ENCODE measurements at places on chromosomes 16 and 17.

DNA sequence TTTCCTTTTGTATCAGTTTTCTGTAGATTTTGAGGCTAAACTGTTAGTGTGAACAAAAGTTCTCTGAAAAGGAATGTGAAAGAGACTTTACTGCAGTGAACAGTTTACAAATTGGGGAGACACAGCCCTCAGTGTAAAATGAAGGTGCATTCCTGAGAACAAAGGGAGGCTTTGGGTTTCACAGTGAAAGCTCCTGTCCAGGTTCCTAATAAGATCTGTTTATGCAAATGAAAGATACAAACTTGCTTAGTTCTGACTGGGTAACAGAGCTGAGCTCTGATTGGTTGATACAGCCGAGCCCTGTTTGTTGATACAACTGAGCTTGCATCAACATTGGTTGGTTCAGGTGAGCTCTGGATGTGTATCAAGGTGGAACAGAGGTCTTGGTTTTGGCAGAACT lies 8.3 kb upstream of the CDRT15 start:
- no peak for DNase-seq

DNA sequence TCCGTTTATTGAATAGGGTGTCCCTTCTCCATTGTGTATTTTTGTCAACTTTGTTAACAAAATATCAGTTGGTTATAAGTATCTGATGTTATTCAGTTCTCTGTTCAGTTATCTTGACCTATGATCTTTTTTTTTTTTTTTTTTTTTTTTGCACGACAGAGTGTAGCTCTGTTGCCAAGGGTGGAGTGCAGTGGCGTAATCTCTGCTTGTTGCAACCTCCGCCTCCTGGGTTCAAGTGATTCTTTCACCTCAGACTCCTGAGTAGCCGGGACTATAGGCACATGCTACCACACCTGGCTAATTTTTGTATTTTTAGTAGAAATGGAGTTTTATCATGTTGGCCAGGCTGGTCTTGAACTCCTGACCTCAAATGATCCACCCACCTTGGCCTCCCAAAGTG lies 215.8 kb downstream of the BCAS3 start:
- DNase-seq, result no peak

DNA sequence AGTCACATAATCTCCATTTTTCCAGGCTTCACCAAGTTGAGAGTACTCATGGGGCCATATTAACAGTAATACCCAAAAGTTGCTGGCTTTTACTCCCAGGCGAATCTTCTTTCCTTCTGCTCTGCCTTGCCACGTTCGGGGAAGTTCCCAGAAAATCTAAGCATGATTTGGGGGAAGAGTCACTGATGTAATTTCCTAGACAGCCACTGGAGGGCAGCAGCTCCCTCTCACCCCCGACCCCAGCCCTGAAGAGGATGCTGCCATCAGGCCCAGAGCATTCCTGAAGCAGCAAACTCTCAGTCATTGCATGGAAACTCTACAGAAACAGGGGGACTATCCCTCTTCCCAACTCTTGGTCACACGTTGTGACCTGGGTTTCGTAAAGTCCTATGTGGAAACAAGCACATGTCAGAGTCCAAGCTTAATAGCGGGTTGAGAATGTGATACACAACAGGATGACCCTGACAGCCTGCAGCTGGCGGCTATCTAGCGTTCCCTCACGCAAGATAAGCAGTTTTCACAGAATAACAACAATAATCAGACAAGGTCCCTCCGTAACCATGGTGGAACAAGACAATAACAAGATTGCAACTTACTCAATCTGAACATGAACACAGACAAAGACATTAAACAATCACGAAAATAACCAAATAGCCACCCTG lies 43.8 kb upstream of the DHX40 start:
- peak; percentile 67 for DNase-seq

- DNase-seq, result no peak
These were observed 75.9 kb downstream of the GOSR1 start for GRCh38 chr17:30552994-30553566.

GRCh38 chr17:61404913-61405685 lies 5.5 kb downstream of the TBX2 start:
- no peak for DNase-seq

- DNase-seq, result no peak
These were observed 658 bp downstream of the RABEP2 start for GRCh38 chr16:28924399-28924761.

DNA sequence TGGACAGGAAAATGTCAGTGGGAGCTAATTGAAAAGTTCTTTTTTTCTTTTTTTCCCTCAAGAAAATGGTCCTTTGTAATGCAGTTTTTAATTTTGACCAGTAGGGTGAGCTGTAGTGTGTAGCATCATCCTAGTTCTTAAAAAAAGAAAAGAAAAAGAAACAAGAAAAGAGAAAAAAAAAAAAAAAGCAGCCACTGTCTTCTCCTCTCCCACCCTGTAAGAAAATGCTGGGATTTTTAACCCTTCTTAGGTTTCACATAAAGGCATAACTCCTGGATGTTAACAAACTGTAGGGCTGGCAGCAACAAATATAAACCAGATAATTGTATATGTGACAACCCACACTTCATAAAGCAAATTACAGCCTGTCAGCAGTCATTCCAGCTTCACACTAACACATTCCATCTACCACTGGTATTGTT lies 78.1 kb downstream of the SKAP1 start:
- peak; percentile 60 for DNase-seq

- no peak for DNase-seq
These were observed 168.6 kb upstream of the IRX3 start for GRCh38 chr16:54455030-54455725.

DNA sequence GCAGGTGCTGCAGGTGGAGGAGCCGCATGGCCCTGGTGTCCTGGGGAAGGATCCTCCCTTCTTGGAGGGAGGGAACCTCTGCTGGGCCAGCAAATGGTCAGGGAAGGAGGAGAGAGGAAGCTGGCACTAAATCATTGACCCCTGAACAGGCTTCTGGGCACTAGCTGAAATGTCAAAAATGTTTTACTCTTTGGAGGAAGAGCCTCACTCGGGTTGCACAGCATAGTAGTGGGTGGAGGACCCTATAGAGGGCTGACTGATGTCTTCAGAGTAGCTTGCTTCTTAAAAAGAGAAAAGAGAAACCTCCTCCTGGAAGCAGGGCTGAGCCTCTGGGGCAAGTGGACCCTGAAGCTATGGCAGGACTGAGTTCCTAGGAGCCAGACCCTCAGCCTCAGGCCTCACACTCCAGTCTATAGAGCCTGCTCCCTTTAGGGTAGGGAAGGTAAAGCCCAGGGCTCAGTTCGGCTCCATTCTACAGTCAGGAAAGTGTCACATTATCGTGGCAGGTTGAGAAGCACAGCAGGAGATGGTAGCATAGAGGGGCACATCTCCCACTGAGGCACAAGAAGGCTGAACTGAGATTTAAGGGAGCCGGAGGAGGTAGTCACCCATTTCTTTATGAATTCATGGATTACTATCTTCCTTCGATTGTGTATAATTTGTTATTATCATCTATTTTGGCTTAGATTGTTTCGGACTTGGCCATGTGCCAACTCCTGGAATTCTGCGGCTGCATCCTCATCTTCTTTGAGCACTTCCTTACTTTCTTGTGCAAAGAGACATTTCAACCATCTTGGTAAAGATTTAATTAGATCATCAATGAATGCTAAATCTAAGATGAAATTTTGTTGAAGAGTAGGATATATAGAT lies 7.3 kb upstream of the CUEDC1 start:
- no peak for DNase-seq

DNA sequence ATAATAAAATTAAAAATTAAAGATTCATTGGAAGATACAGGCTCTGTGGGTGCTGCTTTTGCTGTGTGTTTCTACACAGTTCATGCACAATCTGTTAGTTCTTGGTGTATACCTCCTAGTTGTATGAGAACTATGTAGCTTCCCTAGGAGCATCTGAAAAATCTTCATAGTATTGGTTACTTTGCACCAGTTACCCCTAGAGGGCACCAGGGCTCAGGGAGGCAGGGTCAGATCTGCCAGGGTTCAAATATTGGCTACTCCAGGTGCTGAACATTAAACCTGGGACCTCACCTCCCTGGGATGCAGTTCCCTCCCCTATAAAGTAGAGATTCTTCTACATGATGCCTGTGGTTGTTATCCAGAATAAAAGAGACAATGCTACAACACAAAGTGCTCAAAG lies 583.0 kb upstream of the CDH11 start:
- no peak for DNase-seq

- DNase-seq, result no peak
These were observed 185.5 kb upstream of the SOX9 start for GRCh38 chr17:71935341-71935740.

- DNase-seq, result no peak
These were observed 533 bp downstream of the SLC6A4 start for GRCh38 chr17:30234964-30235363.

GRCh38 chr16:87648236-87648635 lies 45.9 kb downstream of the JPH3 start:
- no peak for DNase-seq

DNA sequence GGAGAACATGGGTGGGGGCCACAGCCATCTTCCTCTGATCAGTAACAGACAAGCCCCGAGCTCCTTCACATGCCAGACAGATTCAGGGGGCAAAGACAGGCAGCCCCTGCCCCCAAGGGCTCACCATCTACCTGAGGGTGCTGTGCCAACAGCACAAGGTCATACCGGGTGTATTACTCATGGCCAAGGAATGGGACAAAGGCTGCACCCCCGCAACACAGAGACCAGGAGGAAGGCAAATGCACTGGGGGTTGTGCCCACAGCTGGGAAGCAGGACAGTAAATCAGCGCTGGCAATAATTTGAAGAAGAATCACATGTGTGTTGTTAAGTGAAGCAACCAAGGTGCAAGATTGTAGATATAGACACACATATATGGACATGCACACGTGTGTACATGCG lies 137.1 kb downstream of the C16orf95 start:
- DNase-seq, result no peak

GRCh38 chr17:21394265-21394664 lies 18.1 kb downstream of the KCNJ12 start:
- DNase-seq, result peak; percentile 27

GRCh38 chr17:29177871-29178749 lies 2.1 kb downstream of the MYO18A start:
- DNase-seq, result no peak

- DNase-seq, result peak; percentile 67
These were observed 21.1 kb downstream of the WIPI1 start for GRCh38 chr17:68435876-68436842.

- DNase-seq, result no peak
These were observed 31.1 kb downstream of the PPM1D start for GRCh38 chr17:60631119-60631518.

DNA sequence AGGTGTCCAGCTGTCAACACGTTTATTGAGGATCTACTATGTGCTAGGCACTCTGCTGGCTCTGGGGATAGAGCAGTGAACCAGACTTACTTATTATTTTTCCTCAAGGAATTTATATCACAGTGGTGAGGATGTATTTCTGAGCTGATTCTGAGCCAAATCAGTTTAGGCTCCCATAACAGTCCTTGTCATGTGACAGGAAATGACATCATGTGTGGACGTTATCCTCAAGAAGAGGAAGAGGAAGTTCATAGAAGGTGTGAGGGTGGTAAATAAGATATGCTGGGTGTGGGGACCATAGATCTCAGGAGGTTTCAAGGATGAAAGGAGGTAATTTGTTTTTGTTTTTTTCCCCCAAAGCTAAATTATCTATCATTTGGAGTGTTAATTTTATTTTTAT lies 873.5 kb upstream of the EEF2KMT start:
- DNase-seq, result no peak

- peak; percentile 74 for DNase-seq
These were observed 20.4 kb downstream of the CA4 start for GRCh38 chr17:60169921-60170817.

- DNase-seq, result no peak
These were observed 3.2 kb downstream of the CA10 start for GRCh38 chr17:52155301-52155700.

GRCh38 chr17:80481284-80482057 lies 5.1 kb upstream of the NPTX1 start:
- DNase-seq, result no peak

DNA sequence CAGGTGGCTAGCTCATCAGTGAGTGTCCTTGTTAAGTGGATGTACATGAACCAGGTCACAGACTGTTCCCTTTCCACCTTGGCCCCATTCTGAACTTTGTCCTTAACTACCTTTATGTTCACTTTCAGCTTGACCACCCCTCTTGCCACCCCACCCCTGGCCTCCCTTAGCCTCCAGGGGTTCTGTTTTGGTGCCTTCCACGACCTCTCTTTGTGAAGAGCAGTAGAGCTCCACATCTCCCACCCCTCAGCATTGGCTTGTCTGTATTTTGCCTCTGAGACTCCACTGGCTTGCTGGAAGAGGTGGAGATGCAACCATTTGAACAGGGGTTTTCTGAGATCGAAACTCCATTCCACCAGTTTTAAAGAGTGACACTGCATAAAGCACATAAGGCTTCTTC lies 123.5 kb downstream of the RGS9 start:
- DNase-seq, result no peak

DNA sequence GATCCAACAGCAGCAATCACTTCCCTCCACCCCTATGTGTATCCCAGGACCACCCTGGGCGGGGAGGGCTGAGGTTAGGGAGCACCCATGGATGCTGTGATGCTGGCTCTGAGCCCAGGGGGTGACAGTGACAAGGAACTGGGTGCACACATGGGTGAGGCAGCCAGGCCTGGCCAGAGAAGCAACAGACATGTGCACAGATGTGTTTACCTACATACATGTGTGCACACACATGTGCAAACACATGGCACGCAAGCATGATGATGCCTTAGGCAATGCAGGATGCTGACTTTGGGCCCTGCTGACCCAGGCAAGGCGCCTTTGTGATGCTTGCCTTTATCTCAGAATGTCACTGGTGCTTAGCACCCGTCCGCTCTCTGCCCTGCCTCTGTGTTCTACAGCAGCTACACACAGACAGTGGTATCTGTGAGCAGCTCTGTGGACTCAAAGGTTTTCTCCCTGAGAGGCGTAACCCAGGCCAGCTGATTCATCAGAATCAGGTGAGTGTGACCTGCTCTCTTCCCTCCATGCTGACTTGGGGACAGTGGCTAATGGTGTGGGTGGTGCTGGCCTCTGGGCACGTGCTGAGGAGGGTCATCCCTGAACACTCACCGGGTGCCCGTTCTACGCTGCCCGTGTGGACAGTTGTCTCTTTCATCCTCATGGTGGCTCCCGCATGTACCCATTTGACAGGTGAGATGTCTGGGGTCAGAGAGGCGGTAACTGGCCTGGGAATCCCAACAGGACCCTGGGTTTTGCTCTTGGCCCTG lies 38.5 kb upstream of the KSR1 start:
- DNase-seq, result no peak

DNA sequence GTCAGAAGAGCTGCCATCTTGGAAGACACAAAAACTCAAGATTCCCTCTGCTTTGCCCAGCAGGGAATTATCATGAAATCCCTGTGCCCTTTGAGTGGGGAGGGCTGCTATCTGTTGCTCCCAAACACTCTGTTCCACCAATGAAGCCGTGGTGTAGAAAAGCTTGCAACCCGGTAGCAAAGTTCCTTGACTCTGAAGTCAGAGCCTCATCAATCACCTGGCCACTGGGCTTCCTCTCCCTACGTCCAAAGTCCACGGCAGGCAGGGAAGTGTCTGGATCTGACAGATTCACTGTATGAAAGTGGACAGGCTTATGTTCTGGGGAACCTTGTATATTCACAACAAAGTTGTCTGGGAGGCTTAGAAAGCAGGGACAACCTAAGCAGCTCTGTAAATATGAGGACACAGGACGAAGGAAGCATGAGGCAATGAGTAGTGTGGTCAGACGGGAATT lies 343.3 kb downstream of the SLC39A11 start:
- no peak for DNase-seq

- no peak for DNase-seq
These were observed 61.6 kb downstream of the RAI1 start for GRCh38 chr17:17742688-17743390.
